Activated T-cell treated with anti-CD3 and anti-CD28 coated beads for 48 hours (primary cell): ENCODE measurements at places on chromosomes 4 and X.

- no peak for DNase-seq
These were observed 25.2 kb upstream of the ASMTL start for GRCh38 chrX:1477801-1478458.

GRCh38 chr4:94758700-94759399 is 1.1 kb downstream of the BMPR1B start:
- DNase-seq: no peak

DNA sequence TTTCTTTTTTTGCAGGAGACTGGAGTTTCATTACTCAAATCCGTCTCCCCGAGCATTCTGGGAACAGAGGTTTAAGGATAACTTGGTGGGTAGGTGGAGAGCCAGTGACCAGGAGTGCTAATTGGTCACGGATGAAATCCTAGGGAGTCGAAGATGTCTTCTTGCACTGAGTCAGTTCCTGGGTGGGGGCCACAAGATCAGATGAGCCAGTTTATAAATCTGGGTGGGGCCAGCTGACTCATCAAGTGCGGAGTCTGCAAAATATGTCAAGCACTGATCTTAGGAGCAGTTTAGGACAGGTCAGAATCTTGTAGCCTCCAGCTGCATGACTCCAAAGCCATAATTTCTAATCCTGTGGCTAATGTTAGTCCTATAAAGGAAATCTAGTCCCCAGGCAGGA is 741.3 kb downstream of the PCDH7 start:
- no peak for DNase-seq

DNA sequence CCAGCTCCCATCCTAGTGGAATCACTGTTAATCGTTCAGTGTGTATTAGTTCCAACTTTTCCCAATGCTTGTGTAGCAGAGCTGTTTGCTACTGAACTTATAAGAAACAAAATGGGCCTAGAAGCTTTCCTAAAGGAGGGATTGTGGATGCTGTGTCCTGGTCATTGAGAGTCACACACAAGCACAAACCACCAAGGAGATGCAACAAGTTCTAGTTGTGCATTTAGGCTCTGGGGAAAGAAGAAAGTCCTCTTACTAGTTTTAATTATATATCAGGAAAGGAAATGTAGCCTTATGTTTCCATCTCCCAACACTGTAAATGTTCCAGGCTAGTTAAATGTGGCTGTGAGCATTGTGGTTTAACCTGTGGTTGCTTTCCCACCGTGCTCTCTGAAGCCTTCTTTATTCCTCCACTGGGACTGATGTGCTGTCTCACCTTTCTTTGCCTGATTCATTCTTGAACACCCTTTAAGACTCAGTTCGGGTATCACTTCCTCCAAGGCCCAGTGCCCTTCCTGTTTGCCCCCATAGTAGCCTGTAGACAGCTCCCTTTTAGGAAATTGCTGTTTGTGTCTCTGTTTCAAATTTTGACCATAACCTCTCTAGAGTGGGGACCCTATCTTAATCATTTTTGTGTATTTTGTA is 34.3 kb downstream of the ATP10D start:
- DNase-seq: no peak

DNA sequence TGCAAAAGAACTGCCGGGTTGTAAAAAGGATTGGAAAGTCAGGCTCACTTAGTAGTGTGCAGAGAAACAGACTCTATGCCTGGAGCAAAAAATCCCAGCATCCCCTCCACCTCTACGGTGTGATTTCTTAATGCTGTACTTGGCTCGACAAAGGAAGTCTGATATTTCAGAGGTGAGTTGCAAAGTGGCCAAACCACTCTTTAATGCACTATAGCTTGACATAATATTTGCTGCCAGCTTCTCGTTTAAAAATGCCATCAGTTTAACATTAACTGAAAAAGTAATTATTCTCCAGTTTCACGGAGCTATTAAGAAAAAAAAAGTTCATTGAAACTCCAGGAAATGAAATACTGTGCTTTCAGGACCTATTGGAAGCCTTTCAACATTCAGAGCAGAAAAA is 448.3 kb upstream of the ZFP42 start:
- DNase-seq: no peak

DNA sequence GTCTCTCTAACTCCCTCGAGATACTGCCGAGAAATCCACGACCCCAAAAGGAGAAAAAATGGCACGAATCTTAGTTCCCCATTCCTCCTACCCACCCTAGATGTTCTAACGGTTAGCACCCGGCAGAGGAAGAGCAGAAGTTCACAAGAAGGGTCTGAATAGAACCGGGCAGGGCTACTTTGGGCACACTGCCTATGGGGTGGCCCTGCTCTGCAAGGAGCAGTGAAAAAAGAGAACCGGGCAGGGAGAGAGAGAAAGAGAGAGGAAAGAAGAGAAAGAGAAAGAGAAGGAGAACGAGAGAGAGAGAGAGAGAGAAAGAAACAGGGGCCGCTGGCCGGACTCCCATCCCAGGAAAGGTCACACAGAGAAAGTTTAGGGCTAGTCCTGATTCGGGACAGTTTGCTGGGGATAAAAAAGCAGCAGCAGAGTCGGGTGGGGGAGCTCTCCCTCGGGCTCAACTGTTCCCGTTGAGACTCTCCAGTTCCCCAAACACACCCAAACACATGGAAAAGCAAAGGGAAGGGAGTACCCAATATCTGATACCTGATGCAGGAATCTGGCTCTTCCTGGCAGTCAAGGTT is 468 bp downstream of the GLA start:
- DNase-seq: no peak

- no peak for DNase-seq
These were observed 19.1 kb upstream of the S100P start for GRCh38 chr4:6674500-6675149.

DNA sequence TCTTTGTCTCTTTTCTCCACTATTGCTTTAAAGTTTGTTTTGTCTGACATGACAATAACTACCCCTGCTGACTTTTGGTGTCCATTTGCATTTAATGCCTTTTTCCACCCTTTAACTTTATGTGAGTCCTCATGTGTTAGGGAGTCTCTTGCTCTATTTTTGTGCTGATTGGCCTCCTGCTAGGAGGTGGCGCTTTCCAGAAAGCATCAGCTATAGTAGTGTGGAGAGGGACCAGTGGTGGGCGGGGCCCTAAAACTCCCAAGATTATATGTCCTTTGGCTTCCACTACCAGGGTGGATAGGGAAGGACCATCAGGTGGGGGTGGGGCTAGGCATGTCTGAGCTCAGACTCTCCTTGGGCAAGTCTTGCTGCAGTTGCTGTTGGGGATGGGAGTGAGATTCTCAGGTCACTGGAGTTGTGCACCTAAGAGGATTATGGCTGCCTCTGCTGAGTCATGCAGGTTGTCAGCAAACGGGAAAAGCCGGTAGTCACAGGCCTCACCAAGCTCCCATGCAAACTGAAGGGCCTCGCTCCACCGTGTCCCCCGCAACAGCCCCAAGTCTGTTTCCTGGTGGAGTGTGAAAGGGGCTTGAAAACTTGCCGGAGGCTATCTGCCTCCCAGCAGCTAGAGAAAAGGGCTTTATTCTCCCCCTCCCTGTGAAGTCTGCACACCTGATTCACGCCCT is 156.3 kb downstream of the CPEB2 start:
- no peak for DNase-seq

DNA sequence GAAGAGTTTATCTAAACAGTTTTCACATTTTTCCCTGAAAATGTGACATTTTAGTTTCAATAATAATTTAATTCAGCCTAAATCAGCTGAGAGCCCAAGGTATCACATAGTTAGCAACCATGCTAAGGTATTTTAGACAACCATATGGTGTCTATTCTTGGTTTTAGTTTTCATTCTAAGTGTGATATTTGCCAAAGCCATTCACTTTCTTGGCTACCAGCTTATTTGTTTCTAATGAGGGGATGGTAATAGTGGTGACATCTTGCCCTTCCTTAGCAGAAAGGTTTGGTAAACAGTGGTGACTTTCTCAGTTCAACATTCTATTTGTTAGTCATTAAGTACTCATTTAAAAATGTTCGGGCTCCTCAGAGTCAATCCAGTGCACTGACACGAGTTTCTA is 854.9 kb upstream of the HTR2C start:
- no peak for DNase-seq

- no peak for DNase-seq
These were observed 919.6 kb upstream of the DIAPH2 start for GRCh38 chrX:95764972-95765451.

DNA sequence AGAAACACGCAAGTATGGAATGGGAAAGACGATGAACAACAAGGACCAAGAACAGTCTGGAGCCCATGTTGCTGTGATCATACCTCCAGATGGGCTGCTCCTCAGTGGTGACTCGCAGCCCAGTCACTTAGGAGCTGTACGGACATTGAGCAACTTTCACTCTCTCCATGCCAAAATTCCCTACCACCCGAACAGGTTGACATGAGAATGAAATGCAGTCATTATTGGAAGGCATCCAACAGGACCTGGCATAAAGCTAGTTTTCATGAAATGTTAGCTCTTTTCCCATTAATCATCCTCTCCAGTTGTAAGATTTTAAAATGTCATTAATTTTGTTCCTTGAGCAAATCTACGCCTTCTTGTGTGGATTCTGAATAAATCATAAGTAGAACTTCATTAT is 82.7 kb upstream of the GPM6B start:
- no peak for DNase-seq
